ENCODE measurements at places on chromosomes 1 and 21.

DNA sequence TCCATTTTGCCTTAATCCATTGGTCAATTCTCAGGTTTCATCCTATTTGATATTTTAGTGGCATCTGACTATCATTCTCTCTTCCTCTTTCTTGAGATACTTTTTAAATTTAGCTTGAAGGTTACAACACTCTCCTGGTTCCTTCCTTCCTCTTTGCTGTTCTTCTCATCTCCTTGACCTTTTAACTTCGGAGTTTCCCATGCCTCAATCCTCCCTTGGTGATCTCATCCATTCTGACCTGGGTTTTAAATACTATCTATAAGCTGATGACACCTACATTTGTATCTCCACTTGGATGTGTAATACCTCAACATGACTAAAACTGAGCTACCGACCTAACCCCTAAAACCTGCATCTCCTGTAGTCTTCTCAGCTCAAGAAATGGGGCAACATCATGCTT is 4.8 kb upstream of the ZNF687 start:
- DNase-seq = no peak

GRCh38 chr1:201713086-201713810 is 115.7 kb upstream of the IPO9 start:
- DNase-seq = no peak

DNA sequence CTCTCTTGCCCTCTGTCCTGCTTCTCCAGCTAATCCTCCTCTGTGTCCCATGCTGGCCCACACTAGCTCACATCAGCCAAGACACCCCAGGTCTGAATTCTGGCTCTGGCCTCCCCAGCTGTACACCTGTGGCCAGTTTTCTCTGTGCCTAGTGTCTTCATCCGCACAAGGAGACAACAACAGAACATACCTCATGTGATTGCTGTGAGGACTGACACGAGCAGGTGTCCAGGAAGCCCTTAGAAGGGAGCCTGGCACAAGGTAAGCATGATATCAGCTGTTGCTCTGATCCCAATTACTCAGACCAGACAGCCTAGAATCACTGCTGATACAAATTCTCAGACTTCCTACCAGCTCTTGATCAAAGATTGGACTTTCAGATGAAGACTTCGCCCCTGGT is 71.2 kb upstream of the GJB5 start:
- no peak for DNase-seq

DNA sequence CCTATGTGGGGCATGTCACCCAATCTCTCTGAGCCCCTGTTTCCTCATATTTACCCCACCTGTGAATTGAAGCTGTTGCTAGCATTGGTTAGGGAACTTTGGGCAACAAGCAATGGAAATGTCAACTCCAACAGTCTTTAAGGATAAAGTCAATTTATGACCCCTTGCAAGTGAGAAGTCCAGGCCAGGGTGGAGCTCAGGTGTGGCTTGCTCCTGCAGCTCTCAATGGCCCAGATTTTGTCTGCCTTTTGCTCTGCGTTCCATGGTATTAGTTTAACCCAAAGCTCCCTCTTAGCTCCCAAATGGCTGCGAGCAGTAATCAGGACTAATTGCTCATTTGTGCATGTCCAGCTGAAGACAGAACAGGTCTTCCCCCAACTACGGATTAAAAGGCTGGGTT is 70.4 kb upstream of the ABCG1 start:
- peak; percentile 5 for DNase-seq

GRCh38 chr1:239815074-239815473 is 276.6 kb upstream of the FMN2 start:
- DNase-seq = no peak

DNA sequence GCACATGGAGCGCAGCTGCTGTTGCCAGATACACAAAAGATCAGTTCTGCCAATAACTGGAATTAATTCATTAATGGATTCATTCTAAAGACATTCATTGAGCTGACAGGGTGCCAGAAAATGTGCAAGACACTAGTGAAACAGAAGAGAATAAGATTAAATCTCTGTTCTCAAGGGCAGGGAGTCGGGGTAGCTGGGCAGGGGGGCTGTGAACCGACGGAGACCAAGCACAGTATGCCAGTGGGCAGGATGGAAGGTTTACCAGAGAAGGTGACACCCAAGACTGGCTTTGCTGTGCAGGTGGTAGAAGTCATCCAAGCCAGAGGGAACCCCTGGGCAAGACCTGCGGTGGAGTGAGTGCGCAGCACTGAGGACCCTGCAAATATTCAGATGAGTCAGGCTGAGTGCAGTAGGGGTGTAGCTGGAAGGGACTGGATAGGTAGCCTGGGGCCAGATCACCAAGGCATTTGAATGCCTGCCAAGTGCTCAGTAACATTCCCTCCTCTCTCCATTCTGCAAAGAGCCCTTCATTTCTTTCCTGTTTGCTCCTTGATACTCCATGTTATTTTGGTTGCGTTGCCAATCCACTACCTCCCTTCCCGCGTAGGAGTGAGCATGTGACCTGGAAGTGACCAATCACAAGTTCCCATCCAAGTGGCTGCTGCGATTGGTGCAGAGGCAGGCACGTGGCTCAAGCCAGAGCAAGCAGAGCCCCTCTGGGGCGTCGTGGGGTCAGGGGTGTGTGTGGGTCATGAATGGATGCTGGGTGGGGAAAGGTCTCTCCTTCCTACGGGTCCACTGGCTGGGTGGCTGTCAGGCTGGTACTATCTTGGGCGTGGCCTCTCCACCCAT is 413.1 kb downstream of the PTPRU start:
- DNase-seq = no peak

- DNase-seq = no peak
Measured at GRCh38 chr1:95440511-95440910, 206.5 kb downstream of the RWDD3 start.

DNA sequence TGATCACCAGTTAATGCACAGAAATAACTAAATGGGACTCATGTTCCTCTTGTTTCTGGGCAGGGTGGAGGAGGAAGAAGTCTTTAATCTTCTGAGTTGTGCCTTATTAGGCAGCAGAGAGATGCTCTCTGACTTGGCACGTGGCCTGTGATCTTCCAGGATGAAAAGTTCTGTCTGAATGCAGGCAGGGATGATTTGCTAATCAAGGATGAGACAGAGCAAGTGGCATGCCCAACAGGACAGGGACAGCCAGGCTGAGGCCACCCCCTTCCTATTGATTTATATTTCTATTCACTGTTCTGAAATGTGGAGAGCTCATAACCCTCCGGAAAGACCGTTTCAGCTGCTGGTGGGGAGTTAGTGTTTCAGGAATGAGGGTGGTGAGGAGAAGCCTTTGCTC is 477.8 kb upstream of the CAMK1G start:
- no peak for DNase-seq

DNA sequence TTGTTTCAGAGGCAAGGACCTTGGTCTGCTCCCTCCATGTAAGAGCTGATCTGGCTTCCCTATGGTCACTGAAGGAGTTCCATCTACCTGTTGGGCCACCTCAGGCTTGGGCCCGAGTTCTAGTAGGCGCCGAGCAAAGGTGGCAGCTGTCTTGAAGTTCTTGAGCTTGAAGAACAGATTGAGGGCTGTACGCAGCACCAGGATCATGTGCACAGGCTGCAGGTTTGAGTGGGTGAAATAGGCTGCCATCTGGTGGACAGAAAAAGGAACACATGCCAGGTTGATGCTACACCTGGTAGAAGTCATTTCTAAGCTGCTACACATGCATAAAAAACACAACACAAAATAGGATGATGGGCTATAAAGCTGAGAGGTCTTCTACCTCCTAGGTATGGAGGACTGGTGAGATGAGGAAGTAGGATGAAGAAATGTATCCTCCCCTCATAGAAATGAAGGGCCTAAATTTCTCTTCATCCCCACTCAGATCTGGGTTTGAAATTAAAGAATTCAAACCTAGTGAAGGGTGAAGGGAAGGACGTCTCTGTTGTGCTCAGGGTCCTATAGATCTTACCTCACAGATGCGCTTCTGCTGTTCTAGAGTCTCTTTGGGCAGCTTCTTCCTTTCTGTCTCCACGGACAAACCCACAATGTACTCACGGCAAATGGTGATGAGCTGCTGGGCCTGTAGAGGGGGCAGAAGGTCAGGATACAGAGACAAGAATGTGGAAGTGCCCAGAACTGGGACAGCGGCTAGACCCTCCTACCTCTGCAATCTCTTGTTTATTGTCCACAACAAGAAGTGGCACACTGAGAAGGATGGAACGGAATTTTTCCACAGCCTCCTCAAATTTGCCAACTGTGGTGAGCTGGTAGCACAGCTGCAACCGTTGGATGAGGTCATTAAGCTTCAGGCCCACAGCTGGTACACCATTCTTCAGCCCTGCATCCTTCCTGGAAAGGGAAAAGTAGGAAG is 6.6 kb upstream of the PEX19 start:
- peak; percentile 81 for DNase-seq

GRCh38 chr1:85314726-85315125 is 38.3 kb upstream of the BCL10 start:
- no peak for DNase-seq

GRCh38 chr1:30363031-30363430 is 360.4 kb downstream of the MATN1 start:
- DNase-seq = no peak

DNA sequence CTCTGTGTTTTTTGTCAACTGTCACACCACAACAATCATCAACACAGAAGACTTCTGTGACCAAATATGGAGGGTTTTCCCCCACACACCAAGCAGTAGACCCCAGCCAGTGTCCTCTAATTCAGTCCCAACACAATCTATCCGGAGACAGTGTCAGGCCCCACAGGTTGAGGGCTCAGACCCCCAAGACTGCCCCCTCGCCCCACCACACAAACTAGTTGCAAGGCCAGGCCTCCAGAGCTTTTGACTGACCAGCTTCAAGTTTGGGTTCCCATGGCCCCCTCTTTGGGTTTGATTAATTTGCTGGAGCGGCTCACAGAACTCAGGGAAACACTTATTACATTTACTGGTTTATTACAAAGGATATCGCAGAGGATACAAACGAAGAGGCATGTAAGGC is 37.2 kb downstream of the NEK2 start:
- DNase-seq = no peak

GRCh38 chr1:28326984-28327383 is 1.9 kb upstream of the MED18 start:
- DNase-seq = no peak
